Cortex of kidney (tissue), 1 donor: ENCODE measurements at places on chromosomes 1 and 21.

- no peak for DNase-seq
Observed at GRCh38 chr21:18373606-18374005, 30.0 kb downstream of the TMPRSS15 start.

GRCh38 chr1:44507490-44508396 is 102.7 kb downstream of the RNF220 start:
- no peak for DNase-seq

- DNase-seq = no peak
Observed at GRCh38 chr1:175801979-175802378, 58.6 kb upstream of the TNR start.

- DNase-seq = no peak
Observed at GRCh38 chr1:4668743-4669700, 14.6 kb downstream of the AJAP1 start.

- no peak for DNase-seq
Observed at GRCh38 chr21:24445517-24445916, 1161.8 kb downstream of the MRPL39 start.

- DNase-seq = no peak
Observed at GRCh38 chr1:84960371-84960770, 36.5 kb downstream of the MCOLN2 start.
